Lung (tissue), 17 donors: ENCODE measurements at places on chromosomes 12 and 14. TPM values are rescaled to one million over a fixed set of nuclear protein-coding genes. Genes with fewer than 3 reads are reported as not detected.

- no peak for DNase-seq
Observed at GRCh38 chr12:71896205-71896882, 42.3 kb upstream of the TPH2 start.

- DNase-seq: no peak
Observed at GRCh38 chr12:3496957-3497356, 6.0 kb downstream of the PRMT8 start.

- no peak for DNase-seq
Observed at GRCh38 chr12:76936275-76937193, 57.7 kb upstream of the CSRP2 start.

DNA sequence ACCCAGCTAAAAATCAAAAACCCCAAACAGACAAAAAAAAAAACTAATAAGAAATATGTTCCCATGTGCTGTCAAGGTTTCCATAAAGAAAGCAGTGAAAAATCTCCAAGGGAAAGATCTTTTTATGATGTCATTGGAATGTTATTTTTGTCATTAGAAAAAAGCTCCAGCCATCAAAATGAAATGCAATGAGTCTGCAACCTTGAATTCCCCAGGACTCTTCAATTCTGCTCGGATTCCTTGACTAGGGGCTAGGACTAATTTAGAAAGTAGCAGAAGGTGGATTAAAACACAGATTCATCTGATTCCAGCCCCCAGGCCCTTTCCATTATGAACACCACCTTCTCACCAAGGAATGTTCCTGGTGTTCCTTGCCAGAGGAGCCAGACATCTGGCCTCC, 6.0 kb upstream of the PCNX1 start:
- no peak for DNase-seq

DNA sequence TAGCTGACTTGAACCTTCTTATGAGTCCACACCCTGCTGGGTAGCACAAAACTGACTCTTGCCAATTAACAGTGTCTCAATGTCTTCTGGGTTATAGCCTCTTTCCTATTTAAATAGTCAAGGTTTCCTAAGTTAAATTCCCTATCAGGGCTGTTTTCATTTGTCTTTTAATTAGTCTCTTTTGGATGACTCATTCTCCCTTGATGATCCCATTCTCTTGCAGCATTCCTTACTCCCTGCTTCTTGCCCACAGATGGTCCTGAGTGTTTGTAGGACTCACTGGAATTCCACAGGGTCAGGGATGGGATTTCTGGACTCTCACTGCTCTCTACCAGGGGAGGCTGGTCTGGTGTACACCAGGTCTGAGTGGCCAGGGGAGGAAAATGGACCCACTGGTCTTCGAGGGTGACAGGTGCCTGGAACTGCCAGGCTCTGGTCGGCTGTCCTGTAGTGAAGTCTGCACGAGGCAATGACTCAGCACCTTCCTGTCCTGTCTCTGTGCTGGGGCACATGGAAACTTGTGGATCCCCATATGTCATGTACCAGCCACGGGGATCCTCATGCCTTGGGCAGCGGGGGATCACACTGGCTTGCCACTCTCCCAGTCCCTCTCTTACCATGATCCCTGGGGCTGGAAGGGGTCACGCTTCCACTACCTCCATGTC, 236.5 kb upstream of the PELI2 start:
- no peak for DNase-seq

DNA sequence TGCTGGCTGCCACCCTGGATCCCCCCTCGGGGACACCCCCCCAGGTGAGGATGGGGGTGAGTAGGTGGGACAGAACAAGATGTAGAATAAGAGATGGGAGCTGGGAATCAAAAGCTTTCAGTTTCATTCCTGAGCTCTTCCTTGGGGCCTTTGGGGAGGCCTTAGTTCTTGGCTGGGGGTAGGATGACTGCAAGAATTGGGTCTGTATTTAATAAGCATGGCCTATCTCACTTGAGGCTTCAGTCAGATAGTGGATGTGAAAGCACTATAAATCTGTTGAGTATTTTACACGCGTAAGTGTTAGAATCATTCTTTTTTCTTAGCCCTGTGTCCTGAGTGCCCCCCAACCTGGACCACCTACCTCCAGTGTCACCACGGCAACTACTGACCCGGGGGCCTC, 4.6 kb downstream of the MBD6 start:
- DNase-seq: no peak

DNA sequence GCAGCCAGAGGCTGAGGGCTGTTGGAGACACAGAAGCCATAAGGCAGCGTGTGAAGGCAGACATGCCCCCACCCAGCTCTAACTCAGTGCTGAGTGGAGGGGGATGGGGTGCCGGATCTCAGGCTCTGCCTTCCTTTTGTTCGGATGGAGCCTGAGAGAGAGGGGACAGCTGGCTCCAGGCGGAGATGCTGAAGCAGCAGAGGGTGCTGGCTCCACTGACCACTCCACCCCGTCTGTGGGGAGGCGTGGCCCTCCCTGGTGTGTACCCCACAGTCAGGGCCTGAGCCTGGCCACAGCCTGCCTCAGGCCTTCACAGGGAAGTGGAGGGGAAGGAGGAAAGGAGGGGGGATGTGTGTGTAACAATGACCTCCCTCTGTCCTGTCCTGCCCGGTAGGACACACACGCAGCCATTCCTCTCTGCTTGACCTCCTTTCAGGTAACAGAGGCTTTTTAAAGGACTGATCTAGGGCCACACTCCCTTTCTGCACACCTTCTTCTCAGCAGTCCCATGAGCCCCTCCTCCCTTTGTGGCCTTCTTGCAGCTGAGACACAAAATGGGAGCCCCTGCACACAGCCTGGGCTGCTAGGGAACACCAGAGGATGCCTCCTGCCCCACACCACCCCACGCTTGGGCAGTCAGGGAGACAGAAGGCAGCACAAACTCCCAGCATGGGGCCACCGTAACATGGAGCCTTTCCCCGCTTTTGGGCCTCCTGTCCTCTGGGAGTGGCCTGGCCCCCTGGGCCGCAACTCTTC, 9.6 kb upstream of the ENDOU start:
- peak; percentile 83 for DNase-seq

MYF6 gene
- total RNA-seq: not detected
